T-helper 2 cell treated with Interferon-gamma antibody and Interleukin-4, amounts not matched to agents 5 μg/mL and 100 μg/mL, for 36 hours (primary cell): ENCODE measurements at places on chromosomes 6 and 20.
A peak's percentile ranks its signal among the peaks of the same experiment; 100 is the strongest.

DNA sequence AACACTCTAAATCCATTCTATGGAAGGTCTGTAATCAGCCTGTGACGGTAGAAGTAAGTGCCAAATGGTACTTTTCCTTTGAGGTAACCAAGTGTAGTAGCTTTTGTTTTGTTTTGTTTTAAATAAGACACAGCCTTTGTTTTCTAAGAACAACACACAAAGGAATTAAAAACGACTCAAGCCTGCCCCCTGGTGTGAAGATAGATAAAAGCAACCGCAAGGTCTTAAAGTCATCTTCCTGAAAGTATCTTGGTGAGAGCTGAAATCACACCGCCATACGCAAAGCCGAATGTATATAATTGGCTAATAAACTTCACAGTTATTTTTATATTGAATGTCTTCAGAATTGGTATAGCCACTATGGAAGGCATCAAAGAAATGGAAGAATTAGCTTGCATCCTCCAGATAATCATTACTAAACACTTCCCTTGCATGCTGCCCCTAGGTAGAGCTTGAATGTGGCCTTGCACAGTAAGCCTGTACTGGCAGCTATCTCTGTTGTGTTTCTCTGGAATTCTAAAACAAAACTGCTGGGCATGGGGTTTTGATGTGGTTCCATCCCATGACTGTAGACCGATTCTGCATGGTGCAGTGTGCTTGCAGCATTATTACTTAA, 95.6 kb downstream of the LAMP5 start:
- no peak for DNase-seq

DNA sequence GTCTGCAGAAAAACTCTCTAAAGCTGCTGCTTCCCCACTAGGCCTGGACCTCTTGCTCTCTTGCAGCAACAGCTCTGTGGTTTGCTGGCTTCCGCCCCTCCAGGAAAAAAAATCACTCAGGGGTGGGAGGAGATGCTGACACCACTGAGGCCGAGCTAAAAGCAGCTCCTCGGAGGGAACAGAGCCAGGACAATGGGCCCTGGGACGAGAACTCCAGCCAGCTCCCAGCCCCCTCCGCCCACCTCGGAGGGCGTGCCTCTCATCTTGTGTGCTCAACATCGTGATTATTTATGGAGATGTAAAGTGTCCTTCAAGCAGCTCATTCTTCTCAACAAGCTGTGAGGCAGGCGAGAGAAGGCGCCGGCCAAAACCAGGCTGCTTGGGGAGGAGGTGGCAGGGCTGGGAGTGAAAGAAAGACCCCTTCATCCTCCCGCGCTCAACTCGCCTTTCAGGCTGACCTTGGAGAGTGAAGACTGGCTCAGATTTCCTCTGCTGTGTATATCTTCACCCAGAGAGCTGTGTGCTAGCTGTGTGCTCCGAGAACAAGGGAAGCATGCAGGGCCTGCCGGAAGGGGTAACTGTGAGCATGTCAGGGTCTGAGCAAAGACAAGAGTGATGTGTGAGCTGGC, 53.5 kb upstream of the LRFN2 start:
- peak; percentile 18 for DNase-seq

GRCh38 chr6:170485159-170485558, 67.9 kb downstream of the PSMB1 start:
- DNase-seq, result no peak

DNA sequence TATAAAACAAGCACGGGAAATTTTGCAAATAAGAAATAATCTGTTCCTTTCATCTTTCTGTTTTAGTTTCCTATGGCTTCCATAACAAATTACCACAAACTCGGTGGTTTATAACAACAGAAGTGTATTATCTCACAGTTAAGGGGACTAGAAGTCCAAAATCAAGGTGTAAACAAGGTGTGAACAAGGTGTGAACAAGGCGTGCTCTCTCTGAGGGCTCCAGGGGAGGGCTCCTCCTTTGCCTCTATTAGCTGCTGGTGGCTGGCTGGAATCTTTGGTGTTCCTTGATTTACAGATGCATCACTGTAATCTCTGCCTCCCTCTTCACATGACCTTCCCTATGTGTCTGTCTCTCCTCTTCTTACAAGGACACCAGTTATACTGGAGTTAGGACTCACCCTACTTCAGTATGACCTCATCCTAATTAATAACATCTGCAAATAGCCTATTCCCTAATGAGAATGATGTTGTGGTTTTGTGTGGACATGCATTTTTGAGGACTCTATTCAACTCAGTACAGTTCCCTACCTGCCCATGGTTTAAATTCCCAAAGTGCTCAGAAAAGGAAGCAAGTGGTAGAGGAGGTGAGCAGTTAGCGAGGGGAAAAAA, 17.5 kb upstream of the BMP5 start:
- no peak for DNase-seq

DNA sequence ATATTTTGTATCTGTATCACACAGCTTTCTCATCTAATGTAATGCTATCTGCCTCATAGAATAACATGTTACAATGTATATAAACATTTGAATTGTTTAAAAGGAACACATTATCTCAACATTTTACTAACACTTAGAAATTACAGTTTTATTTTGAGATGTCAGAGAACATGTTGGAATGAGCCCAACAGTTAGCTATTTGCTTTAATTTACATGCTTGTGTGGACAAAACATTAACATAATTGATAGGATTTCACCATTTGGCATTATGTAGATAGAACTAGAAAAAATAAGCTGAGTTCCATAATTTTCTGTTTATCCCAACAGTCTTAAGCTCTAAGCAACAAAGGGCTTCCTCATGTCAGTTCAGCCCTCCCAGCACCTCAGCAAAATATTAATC, 330.9 kb downstream of the LMBRD1 start:
- DNase-seq, result no peak

GRCh38 chr20:10449270-10449669, 14.2 kb downstream of the SLX4IP start:
- no peak for DNase-seq

DNA sequence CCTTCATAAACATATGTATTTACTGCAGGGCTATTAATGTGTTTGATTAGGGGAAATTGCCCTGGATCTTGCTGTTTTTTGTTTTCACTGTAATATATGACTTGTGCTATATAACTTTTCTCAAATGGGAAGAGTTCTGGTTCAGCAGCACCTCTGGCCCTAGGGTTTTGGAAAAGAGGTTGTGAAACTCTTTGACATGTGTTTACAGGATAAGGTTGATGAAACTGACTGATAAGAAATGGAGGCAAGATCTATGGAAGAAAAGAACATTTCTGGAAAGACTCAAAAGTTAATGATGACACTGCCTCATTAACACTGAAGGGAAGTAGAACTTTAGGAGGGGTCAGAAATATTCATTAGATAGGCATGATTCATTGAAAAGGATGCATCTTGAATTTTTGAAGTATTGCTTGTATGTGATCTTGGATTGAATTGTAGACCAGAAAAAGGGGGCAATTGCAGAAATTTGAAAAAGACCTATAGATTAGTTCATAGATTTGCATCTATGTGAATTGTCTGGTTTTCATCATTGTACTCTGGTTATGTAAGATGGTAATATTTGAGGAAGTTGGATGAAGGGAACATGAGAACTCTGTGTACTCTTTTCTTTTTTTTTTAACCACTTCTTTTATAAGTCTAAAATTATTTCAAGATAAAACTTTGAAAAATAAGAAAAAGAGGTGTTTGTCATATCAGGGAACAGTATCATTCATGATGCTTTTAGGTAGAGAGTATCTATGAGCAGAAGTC, 54.0 kb downstream of the UTRN start:
- DNase-seq, result no peak

DNA sequence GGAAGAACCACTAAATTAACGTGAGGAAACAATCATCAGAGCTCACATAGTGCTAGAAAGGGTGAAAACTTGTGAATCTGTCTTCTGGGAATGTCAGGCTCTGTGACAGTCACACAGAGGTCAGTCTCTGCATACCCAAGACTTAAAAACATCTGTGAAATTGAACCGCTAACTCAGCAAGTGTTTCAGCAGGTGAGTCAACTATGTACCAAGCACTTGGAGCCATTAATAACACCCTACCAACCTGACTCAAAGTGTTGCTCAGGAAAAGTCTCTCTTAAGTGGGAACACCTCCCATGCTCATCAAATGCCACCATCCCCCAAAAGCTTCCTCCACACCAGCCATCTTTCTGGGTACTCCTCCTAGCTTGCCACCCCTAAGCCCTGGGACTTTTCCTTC, 92.3 kb upstream of the CARMIL1 start:
- DNase-seq, result no peak

DNA sequence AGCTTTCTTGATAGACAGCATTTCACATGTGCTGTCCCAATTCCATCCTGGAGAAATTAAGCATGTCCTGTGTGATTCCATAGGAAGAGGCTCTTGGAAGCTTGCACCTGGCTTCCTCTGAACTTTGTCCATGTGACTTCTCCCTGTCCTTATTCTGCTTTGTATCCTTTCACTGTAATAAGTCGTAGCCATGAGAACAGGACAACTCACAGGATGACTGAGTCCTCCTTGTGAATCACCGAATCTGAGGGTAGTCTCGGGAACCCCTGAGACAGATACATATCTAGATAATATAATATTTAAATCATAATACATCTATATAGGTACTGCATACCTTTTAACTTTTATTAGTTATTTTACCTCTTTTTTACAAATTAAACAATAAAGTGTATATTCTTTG, 156.7 kb upstream of the THEMIS start:
- no peak for DNase-seq

GRCh38 chr6:137571854-137572253, 77.7 kb upstream of the OLIG3 start:
- DNase-seq, result no peak

DNA sequence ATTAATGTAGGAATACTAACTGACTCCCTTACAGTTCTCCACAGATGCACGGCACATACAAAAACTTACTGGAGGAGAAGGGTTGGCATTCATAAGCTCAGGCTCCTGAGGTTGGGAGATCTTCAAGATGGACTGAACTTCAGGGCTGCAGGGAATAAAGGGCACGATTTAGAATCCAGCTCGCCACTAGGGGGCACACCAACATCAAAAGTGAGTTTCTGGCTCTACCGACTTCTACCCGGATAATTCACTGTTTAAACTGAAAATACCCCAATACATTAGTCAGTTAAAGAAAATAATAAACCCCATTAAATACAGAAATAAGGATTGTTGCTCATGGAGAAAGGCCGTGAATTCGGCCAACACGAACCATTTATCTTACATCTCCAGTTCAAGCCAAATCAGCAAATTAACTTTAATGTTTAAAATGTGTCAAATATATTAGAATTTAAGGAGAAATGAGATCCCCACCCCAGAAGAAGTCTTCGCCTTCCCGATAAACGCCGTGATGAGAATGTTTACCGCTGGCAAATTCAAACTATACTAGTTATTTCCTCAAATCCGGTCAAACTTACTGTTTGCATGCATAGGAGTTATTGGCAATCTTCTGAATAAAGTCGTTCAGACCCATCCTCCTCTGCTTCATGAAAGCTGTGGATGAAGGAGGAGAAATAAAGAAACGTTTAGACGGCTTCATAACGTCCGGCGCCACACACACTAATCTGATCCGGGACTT, 121.7 kb upstream of the SLC2A12 start:
- peak; percentile 73 for DNase-seq

- DNase-seq, result no peak
Measured at GRCh38 chr6:167351656-167352345, 26.9 kb downstream of the TTLL2 start.

GRCh38 chr20:57664924-57665588, 44.8 kb downstream of the PMEPA1 start:
- no peak for DNase-seq

- DNase-seq, result no peak
Measured at GRCh38 chr20:14142171-14142570, 146.9 kb downstream of the MACROD2 start.

DNA sequence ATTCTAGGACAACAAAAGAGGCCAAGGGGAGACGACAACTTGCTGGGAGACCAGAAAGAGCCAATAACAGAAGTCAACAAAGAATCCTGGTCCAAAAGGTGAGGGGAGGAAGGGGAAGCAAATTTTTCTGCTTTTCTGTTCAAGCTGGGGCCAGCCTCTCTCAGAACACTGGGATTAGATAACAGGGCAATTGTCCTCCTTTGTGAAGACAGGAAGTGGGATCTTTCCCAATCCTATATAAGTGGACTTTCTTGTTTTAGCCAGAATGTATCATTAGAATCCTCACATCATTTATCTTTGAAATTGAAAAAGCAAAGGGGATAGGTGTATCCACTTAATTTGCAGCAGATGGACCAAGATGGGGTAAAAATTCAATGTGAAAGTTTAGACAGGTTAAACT, 101.2 kb upstream of the COL21A1 start:
- DNase-seq, result no peak

DNA sequence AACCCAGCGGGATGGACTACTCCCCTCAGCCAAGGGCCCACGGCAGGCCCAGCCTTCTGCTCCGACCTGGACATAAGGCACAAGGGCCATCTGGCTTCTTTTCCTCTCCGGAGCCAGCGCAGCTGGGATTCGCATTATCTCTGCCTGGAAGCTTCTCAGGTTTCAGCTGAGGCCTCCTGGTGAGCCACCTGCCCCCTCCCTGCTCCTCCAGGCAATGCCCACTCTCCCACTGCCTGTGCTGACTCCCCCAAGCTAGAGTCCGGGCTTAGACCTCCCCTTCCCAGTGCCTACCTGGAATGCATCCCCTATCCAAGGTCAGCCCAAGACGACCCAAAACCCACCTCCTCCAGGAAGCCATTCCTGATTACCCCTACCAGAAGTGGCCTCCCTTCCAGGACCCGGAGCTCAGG, 60.7 kb downstream of the EZR start:
- DNase-seq, result no peak

DNA sequence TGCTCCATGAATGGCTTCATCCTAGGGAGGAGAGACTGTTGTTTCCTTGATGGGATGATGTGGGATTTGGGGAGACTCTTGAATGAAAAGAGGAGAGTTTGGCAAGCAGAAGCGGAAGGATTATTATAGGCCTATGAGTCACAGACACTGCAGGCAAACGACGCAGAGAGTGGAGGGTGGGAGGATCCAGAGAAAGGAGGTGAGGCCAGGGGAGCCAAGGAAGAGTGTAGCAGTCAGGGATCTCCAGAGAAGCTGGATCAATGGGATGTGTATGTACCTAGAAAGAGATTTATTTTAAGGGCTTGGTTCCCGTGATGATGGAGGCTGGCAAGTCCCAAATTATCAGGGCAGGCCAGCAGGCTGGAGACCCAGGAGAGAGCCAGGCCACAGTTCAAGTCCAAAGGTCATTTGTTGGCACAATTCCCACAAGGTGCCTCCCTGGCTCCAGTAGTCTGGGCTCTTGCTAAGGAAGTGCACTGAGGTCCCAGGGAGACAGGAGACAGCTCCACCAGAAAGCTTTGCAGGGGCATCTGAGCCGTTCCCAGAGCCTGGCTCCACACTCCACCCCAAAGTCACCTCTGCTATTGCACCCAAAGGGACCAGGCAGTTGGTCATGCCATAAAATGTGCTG, 76.0 kb downstream of the ADTRP start:
- no peak for DNase-seq

GRCh38 chr6:43544461-43544860, 27.6 kb downstream of the POLR1C start:
- no peak for DNase-seq

DNA sequence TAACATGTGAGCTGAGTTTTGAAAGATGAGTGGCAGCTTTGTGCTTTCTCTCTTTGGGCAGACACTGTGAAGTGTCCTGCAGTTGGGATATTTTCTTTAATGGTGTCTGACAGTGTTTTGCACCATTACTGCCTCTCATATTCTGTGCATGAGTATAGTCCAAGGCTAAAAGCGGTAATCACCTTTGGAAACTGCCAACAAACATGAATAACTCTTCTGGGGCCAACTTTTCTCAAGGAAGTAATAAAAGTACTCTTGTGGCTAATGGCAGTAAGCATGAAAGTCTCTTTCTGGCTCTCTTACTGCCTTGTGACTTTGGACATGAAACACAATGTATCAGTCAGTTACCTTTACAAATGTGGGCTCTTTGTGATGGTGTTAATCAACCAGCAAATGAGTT, 91.7 kb upstream of the SOX4 start:
- no peak for DNase-seq

GRCh38 chr20:10316582-10316981, 98.0 kb downstream of the SNAP25 start:
- no peak for DNase-seq
